Activated naive CD8-positive, alpha-beta T cell treated with anti-CD3 and anti-CD28 coated beads, Interleukin-2, amount 50 U/mL, for 16 hours (primary cell): ENCODE measurements at places on chromosomes 4 and X.

DNA sequence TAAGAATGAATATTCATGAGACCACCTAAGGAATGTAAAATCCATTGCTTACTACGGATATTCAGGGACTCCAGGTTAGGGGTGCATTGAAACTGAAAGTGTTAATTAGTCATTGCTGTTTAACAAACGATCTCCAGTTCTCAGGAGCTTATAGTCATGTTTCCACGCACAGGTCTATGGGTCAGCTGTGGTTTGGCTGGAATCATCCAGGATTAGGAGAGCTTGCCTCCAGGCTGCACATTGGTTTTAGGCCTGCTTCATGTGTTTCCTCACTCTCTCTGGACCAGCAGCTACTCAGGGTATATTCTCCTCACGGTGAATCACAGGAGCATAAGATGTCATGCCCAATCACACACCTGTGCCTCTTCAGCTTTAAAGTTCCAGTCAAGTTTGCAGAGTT is 98.9 kb downstream of the ATXN3L start:
- no peak for DNase-seq

GRCh38 chrX:14801136-14801535 is 71.7 kb downstream of the FANCB start:
- no peak for DNase-seq

DNA sequence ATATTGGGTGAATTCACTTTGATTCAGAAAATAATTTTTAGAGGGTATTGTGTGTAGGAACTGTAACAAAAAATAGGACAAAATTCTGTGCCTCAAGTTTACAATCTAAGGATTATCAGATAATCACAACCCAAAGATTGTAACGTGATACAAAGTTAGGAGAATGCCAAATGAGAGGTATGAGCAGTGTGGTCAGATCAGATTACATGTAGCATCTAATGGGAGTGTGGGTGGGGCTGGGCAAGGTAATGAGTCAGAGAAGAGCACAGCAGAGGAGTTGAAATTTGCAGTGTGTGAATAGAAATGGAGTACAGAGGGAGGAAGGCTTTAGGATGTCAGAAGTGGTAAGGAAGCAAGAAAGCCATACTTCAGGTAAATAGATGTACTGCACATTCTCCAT is 103.4 kb upstream of the TEX13A start:
- no peak for DNase-seq

- no peak for DNase-seq
Measured at GRCh38 chr4:66872661-66873060, 672.6 kb downstream of the CENPC start.

DNA sequence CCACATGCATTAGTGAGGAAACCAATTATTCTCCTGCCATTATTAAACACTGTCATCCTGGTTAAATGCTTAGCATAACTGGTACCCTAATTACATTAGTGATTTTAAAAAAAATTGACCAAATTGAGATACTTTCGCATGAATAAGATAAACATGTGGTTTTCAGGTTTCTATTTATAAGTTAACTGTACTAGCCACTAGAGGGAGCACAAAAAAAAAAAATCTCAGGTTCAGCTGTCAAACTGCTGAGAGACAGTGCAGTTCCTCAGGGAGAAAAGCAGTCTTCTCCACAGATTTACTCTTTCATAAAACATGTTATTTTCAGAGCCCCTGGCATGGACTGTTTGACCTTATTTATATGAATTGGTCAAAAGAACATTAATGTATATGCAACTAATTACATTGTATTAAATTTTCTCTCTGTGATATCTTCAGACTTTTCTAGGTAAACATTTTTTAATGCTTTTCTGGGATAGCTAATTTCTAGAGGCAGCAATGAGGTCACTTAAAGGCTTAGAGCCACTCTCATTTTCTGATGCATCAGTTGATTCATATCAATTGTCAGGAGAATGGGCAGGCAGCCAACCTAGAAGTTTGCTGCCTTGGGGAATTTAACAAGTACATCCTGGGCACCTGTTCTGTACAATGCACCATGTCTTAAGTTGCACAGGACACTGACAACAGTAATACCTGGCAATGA is 167.5 kb downstream of the CDS1 start:
- DNase-seq: no peak

DNA sequence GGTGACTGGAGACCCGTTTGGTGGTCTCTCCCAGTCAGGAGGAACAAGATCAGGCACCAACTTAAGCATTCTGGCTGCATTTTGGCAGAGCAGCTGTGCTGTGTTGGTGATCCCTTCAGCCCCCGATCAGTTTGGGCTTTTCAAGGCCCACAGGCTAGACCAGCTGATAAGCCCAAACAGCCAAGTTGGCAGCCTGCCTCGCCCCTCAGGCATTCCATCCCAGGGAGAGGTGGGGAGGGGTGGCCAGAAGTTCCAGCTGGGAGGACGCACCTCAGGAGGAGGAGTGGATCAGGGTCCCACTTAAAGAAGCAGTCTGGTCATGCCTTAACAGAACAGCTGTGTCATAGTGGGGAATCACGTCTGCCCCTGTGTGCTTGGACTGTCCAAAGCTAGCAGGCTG is 105.8 kb downstream of the CHIC1 start:
- no peak for DNase-seq

GRCh38 chr4:110589297-110589696 is 33.6 kb downstream of the PITX2 start:
- no peak for DNase-seq

DNA sequence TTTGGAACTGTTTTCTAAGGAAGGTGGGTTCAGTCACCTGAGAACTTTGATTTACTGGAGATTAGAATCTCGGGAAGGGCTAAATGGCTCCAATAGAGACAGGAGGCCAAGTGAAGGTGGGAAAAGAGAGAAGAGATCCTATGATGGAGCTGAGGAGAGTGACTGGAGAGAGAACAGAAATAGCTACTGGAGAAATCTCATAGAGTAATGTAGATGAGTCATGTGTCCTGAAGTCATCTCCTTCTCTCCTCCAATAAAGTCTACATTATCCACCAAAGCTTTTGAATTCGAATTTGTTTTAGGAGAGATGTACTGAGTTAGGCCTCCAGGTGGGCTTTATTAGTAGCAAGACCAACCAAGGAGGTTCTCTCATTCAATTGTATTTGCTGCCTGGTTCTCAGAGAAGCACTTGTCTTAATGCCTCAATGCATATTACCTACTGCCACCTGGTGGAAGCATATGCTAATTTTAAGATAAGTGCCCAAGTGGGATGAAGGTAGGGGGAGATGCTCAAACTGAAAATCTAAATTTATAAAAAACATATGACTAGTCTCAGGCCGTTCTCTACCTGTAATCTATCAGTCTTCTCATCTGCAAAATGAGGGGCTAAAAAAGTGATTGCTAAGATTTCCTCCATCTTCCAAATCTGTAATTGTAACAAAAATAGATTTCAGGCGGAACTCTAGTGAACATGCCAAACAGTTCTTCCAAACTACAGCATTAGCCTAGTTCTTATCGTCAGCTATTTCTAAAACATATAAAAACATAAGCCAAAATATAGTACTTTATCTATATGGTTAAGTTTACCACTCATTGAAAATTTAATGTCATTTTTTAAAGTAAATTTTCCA is 24.4 kb downstream of the TXK start:
- no peak for DNase-seq

- DNase-seq: peak; percentile 4
Measured at GRCh38 chrX:119887721-119888425, 7.8 kb upstream of the AKAP14 start.
